ENCODE measurements at places on chromosomes 5 and 9.

GRCh38 chr5:154178661-154179060 is 11.9 kb upstream of the GALNT10 start:
- DNase-seq, result no peak

GRCh38 chr5:102561894-102562760 is 63.3 kb upstream of the SLCO6A1 start:
- DNase-seq, result no peak

- no peak for DNase-seq
These were observed 43.2 kb downstream of the MRRF start for GRCh38 chr9:122307925-122308324.

DNA sequence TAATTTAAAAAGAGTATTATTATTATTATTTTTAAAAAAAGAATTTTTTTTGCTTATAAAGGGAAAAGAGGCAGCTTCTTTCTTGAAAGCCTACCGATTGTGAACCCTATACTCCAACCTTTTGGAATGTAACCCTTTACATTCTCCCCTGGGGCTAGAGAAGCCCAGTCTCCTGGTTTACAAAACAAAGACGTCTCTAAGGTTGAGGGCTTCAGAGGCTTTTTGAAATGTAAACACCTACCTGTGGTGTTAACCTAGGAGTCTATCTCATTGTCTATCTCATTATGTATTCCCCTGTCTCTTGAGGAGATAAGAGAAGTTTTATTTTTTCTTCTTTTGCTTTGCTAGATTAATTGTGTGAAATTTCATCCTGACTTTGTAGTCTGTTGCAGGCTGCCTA is 4.7 kb downstream of the TNFSF8 start:
- no peak for DNase-seq

- no peak for DNase-seq
These were observed 2.7 kb downstream of the SHB start for GRCh38 chr9:38066197-38066913.

DNA sequence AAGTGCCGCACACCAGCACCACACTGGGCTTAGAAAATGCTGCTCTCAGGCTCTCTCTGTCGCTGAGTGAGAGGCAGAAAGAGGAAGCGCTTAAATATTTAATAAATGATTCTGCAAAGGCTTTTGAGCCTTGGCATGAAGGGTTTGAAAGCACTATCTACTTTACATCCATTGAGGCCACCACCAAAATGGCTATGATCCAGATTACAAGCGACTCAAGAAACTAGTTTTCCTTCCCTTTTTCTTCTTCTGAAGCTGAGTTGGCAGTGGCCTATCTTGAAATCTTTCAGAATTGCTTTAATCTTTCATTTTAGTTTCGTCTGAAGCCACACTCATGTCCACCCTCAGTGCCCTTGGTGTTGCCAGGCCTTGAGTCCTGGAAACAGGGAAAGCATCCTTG is 59.5 kb downstream of the EBF1 start:
- DNase-seq, result no peak

DNA sequence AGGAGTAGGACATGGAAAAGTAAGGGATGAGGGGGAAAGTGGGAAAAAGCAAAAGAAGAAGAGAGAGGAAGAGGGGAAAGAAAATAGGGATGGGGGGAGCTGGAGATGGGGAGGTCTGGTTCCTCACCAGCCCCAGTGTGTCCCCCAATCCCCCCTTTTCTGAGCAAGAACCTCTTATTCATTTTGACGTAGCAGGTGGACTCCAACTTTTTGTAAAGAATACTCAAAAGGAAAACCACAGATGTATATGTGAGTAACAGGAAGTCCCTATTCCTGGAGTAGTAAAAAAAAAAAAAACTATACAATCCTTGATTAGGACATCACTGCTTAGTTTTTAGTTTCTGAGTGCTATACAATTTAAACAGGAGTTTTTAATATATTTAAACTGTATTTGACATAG is 3.9 kb upstream of the CFAP95 start:
- no peak for DNase-seq

DNA sequence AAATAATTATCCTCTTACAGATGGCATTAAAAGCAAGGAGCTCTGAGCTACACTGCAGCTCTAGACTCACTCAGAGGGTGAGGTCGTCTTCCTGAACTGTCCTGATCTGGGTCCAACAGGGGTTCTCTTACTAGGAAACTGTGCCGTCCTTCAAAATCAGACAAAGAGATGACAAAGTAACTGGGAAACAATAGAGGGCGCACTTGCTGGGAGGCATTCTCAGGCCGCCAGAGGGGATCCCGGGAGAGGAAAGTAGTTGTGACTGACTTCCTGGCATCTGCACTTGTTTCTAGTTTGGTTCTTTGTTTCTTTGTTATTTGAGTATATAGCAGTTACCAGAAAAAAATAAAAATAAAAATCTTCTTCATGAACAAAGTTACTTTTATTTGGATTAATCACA is 142.9 kb upstream of the MSX2 start:
- peak; percentile 3 for DNase-seq

DNA sequence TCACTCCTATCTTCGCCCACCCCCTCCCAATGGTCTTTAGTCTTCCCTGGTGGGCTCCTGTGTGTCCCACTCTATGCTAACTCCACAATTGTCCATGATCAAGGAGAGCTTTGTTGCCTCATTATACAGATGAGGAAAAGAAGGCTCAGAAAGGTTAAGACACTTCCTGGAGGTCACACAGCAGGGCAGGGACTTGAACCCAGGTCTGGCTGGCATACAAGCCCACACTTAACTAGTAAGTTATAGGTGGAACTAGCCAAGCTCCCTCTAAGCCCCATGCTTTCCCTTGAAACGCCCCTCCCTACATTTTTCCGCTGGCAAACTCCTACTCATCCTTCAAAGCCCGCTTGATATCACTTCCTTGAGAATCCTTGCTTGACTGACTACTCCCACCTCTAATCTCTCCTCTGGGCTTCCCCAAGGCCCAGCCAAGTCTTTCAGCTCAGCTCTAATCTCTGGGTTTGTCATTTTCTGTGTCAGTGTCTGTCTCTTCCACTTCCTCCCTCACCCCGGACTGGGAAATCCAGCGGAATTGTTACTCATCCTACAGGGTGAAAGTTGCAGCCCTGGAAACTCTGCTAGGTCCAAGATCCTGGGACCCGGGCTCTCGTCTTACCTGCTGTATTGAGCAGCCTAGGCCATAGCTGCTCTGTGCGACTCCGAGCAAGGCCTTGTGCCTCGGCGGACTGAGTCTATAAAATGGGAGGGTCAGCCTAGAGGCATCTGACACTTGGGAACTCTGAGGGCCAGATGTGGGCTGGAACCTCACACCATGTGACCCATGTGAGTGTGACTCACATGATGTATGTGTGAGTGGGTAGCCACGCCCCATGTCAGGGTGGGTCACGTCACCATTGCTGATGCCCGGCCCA is 144.5 kb downstream of the GAPVD1 start:
- DNase-seq, result no peak

DNA sequence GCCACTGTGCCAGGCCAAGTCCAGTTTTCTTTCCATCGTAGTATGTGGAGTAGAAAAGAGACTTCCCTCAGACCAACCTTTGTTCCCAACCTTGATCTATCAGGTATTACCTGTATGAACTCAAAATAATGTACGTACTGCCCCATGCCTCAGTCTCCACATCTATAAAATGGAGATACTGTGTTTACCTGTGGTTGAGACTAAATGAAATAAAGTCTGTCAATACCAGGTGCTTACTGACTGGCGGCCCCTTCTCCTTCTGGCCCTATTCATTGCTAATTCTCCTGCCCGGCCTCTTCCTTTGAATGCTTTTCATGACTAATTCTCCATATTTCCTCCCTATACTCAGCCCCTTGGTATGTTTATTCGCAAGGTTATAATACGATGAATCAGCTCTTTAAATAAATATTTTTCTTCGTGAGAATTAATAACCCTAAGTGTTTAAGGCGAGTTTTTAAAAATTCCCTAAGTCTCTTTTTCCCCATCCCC is 89.6 kb upstream of the BASP1 start:
- DNase-seq, result no peak

GRCh38 chr5:2749514-2750025 is 1.9 kb downstream of the IRX2 start:
- DNase-seq, result no peak

GRCh38 chr5:6554812-6555211 is 78.0 kb downstream of the NSUN2 start:
- no peak for DNase-seq

GRCh38 chr9:108637340-108637739 is 218.4 kb downstream of the ACTL7B start:
- DNase-seq, result no peak
